ENCODE measurements at places on chromosomes 2 and 18. TPM values are rescaled to one million over a fixed set of nuclear protein-coding genes. Genes with fewer than 3 reads are reported as not detected.

DNA sequence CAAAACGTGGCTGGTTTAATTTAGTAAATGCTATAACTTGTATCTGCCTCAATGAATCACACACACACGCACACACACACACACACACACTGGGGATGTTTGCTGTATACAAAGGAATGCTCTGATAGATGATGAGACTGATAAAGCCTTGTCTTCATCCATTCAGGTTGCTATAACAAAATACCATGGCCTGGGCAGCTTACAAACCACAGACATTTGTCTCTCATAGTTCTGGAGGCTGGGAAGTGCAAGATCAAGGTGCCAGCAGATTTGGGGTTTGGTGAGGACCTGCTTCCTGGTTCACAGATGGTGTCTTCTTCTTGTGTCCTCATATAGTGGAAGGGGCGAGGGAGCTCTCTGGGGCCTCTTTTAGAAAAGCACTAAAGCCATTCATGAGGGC lies 149.5 kb upstream of the HDAC4 start:
- H3K36me3 ChIP-seq, result no peaks in the 10 kb centered on the region
- H3K27me3 ChIP-seq, result peaks cover 10% of the 10 kb centered on the region
- no peak overlapping the region for H3K27ac ChIP-seq

DNA sequence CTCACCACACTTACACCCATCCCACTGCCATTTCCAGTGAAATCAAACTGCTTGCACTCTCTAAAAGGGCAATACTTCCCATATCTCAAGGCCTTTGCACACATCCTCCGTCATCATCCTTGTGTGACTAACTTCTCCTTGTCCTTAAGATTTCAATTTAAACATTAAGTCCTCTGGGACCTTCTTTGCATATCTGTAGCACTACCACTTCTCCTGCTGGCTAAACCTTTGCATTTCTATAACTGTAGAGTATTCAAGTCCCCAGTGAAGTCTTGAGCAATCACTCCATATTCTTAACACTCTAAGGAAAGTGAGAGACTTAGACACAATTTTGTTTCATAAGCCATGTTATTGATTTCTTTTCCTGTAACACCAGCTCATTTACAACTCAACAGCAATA lies 136.8 kb upstream of the EPHA4 start:
- no peak for DNase-seq
- H3K36me3 ChIP-seq, result no peaks in the 10 kb centered on the region
- no peaks in the 10 kb centered on the region for H3K4me1 ChIP-seq
- no peaks in the 10 kb centered on the region for H3K27me3 ChIP-seq

The PLGLB2 gene
- polyA plus RNA-seq, result not detected

- no peak overlapping the region for H3K4me3 ChIP-seq
- H3K27me3 ChIP-seq, result no peaks in the 10 kb centered on the region
- H3K4me1 ChIP-seq, result peaks cover 2% of the 10 kb centered on the region
- H3K36me3 ChIP-seq, result no peaks in the 10 kb centered on the region
- no peak for DNase-seq
- H3K27ac ChIP-seq, result no peak overlapping the region
Observed at GRCh38 chr18:13390196-13390595, 171.6 kb downstream of the LDLRAD4 start.

DNA sequence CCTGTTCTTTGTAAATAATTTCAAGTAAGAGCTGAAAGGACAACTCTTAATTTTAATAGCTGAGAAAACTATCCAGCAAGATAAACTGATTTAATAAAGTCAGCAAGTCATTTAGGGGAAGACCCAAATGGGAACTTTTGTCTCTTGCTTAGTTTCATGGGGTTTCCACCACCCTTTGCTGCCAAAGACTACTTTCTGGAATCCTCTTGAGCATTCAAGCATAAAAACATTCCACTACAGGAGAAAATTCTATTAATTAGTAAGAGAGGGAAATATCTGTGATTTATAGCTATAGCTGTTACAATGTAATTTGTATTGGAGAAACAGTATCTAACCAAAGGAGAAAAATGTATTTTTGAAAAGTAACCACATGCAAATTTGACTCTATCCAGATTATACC lies 20.6 kb downstream of the EFEMP1 start:
- H3K4me3 ChIP-seq, result no peak overlapping the region
- H3K4me1 ChIP-seq, result no peaks in the 10 kb centered on the region
- no peak overlapping the region for H3K27ac ChIP-seq
- H3K36me3 ChIP-seq, result no peaks in the 10 kb centered on the region
- DNase-seq, result no peak

DNA sequence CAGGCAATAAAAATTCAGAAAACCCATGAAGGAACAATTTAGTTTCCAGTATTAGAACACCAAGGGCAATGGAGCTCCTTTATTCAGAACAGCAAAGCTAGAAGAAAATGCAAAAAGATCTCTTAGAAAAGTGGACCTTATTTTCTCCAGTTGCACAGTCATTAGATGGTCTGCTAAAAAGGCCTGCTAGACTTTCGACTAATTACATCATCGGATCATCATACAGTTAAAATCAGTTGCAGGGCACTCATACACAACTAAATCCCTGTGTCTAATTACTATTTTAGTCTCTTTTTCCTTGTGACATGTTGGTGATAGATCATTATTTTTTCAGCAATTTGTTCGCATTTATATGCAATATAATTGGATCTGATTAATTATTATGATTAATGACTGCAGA lies 425.3 kb downstream of the NR4A2 start:
- H3K27ac ChIP-seq, result no peak overlapping the region
- no peaks in the 10 kb centered on the region for H3K27me3 ChIP-seq
- DNase-seq, result no peak
- no peak overlapping the region for H3K4me3 ChIP-seq

DNA sequence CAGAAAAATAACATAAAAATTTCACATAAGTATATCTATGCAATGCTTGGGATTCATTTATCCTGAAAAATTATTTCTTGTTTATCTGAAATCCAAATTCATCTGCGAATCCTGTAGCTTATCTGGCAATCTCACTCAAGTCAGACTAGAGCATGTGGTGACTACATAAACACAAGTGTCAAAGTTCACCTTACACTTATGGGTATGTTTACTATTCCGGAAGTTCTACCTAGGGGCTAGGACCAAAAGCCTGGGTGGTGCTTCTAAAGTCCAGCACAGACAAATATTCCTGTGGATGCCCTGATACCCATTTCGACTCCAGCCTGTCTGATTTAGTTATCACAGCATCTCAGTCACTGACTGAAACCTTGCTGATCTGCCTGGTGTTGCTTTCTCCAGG lies 364.0 kb downstream of the METTL4 start:
- H3K4me3 ChIP-seq, result no peak overlapping the region
- no peak for DNase-seq

The GNAL gene
- 0.49 TPM for polyA plus RNA-seq

DNA sequence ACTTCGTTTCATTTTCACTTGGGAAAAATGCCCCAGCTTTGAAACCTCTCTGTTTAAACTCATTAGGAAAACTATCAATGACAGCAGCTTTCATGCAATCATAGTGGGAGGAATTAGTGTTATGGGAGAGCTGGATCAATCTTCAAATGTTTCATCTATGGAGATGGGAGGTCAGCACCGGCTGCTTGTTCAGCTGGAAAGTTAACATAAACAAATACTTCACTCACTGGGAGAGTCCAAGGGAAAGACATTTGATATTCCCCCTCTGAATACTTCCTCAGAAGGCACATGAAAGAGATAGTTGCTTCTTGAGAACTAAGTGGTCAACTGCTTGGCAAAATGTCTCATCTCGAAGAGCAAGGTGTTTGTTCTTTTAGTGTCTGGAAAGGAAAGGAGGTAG lies 7.3 kb downstream of the LYPD1 start:
- H3K27me3 ChIP-seq, result peaks cover 8% of the 10 kb centered on the region
- H3K4me3 ChIP-seq, result no peak overlapping the region
- no peaks in the 10 kb centered on the region for H3K36me3 ChIP-seq

DNA sequence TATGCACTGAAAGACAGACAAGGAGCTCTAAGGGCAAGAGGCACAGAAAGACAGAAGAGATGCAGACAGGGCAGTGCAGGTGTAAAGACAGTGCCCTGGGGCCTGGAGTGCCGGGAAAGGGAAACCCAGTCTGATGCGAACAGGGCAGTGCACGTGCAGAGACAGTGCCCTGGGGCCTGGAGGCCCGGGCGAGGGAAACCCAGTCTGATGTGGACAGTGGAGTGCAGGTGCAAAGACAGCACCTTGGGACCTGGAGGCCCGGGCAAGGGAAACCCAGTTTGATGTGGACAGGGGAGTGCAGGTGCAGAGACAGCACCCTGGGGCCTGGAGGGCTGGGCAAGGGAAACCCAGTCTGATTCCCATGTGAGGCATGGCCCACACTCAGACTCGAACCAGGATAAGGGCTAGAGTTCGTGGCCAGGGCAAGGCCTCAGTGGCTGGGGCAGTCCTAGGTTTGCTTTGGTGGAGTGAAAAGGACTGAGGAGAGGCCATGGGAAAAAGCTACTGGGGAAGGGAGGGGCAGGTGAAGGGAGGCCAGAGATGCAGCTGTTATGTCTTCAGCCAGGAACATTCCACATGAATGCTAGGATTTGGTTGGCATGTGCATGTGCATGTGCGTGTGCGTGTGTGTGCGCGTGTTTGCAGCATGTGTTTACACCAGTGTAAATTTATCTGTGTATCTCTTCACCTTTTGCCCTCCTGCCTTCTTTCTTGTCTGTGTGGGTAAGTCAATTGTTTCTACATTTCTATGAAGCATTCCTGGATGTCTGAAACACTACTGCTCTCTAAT lies 39.1 kb upstream of the DNMT3A start:
- no peak overlapping the region for H3K4me3 ChIP-seq
- H3K4me1 ChIP-seq, result no peaks in the 10 kb centered on the region
- no peak overlapping the region for H3K27ac ChIP-seq

GRCh38 chr2:101401326-101401665 lies 14.0 kb upstream of the CREG2 start:
- no peaks in the 10 kb centered on the region for H3K36me3 ChIP-seq
- peaks cover 16% of the 10 kb centered on the region for H3K27me3 ChIP-seq
- no peak overlapping the region for H3K4me3 ChIP-seq
- no peaks in the 10 kb centered on the region for H3K4me1 ChIP-seq
- H3K27ac ChIP-seq, result no peak overlapping the region

DNA sequence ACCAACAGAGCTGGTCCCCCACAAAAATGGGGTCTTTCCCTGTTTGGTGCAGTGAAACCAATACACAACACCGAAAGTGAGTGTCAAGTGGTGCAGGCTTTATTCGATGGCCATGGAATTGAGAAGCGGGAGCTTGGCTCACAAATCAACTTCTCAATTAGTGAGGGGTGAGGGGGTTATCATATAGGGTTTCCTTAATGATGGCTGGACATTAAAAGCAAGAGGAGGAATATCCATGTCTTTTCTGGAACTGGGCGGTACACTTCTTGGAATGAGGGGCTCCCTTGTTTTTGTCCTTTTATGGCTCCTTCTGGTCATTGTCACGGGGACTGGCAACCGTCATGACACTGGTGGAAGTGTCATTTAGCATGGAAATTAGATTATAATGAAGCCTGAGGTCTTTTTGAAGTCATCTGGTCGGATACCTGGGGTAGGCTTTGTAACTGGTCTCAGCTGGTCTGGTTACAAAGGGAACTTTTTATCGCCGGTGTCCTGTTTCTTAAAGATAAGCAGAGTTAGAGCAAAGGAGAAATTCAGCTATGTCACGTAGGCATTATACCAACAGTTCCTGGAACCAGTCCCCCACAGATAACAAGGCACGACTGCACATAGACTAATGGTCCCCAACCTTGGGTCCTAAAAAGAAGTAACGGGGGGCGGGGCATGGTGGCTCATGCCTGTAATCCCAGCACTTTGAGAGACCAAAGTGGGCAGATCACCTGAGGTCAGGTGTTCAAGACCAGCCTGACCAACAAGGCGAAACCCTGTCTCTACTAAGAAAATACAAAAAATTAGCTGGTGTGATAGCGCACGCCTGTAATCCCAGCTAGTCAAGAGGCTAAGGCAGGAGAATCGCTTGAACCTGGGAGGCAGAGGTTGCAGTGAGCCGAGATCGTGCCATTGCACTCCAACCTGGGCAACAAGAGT lies 93.5 kb upstream of the NDUFV2 start:
- no peak overlapping the region for H3K27ac ChIP-seq
- DNase-seq, result no peak
- no peaks in the 10 kb centered on the region for H3K4me1 ChIP-seq
- H3K4me3 ChIP-seq, result no peak overlapping the region
- H3K36me3 ChIP-seq, result no peaks in the 10 kb centered on the region

GRCh38 chr2:29184531-29184930 lies 69.3 kb downstream of the CLIP4 start:
- H3K27ac ChIP-seq, result no peak overlapping the region
- H3K27me3 ChIP-seq, result no peaks in the 10 kb centered on the region
- no peak for DNase-seq
- no peaks in the 10 kb centered on the region for H3K4me1 ChIP-seq
- H3K36me3 ChIP-seq, result no peaks in the 10 kb centered on the region

- H3K27ac ChIP-seq, result no peak overlapping the region
- H3K4me1 ChIP-seq, result no peaks in the 10 kb centered on the region
- no peak overlapping the region for H3K4me3 ChIP-seq
- DNase-seq, result no peak
Observed at GRCh38 chr18:24003903-24004640, 10.5 kb upstream of the TTC39C start.

The LYG1 gene
- polyA plus RNA-seq, result 2.7 TPM

DNA sequence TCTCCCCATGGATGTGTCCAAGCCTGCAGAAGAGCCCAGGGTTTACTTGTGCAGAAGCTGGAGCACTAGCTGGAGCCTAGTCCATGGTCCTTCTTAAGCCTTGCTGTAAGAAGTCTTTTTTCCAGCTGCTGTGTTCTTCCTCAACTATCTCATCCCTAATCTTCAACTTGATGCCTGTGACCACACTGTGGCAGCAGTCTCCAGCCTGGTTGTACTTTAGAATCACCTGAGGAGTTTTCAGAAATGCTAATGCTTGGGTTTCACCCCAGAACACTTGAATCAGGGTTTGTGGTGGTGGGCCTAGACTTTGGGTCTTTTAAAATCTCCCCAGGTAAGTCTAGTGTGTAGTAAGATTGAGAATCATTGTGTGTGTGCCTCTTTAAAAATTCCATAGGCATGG lies 173.6 kb downstream of the ADCYAP1 start:
- H3K27me3 ChIP-seq, result peaks cover 4% of the 10 kb centered on the region
- H3K27ac ChIP-seq, result no peak overlapping the region
- H3K4me1 ChIP-seq, result no peaks in the 10 kb centered on the region

DNA sequence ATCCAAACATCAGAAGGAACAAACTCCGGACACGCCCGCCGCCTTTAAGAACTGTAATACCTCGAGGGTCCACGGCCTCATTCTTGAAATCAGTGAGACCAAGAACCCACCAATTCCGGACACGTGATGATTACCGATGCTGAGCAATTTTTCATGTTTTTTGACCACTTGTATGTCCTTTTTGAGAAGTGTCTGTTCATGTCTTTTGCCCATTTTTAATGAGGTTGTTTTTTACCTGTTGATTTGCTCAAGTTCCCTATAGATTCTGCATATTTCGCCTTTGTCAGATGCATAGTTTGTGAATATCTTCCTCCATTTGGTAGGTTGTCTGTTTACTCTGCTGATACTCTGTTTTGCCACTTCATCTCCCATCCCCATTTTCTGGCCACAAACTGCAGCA lies 150.4 kb downstream of the IRS1 start:
- no peaks in the 10 kb centered on the region for H3K27me3 ChIP-seq
- H3K4me1 ChIP-seq, result peaks cover 17% of the 10 kb centered on the region
- H3K36me3 ChIP-seq, result no peaks in the 10 kb centered on the region

The LDLRAD4 gene
- polyA plus RNA-seq, result 3.2 TPM

The TBR1 gene
- 0.01 TPM for polyA plus RNA-seq

GRCh38 chr2:221612161-221612560 lies 40.1 kb upstream of the EPHA4 start:
- H3K27me3 ChIP-seq, result peaks cover 2% of the 10 kb centered on the region
- no peaks in the 10 kb centered on the region for H3K36me3 ChIP-seq
- H3K27ac ChIP-seq, result no peak overlapping the region
- H3K4me1 ChIP-seq, result peaks cover 9% of the 10 kb centered on the region
